ENCODE measurements at places on chromosomes 13 and 19.

DNA sequence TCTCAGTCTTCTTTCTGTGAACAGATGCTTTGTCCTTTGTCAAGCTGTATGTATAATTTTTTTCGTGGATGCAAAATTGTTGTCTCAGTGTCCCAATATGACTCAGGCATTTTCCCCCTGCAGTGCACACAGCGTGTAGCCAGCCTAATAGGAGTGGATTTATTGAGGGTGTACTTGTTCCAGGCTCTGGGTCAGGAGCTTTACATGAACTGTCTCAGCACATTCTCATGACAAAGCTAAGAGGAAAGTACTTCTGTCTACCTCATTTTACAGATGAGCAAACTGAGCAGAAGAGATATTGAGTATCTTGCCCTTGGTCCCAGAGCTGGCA is 50.8 kb downstream of the STK24 start:
- DNase-seq, result no peak

DNA sequence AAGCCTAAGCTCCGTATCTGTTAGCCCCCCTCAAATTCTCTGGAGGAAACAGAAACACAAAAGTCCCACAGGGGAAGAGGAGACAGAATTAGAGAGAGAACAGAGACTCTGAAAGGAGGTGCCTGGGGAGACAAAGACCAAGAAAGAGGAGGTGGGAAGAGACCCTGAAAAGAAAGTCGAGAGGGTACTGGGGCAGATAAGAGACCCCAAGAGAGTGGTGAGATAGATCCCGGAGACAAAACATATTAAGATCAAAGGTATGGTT is 915 bp upstream of the GRWD1 start:
- peak; percentile 31 for DNase-seq

DNA sequence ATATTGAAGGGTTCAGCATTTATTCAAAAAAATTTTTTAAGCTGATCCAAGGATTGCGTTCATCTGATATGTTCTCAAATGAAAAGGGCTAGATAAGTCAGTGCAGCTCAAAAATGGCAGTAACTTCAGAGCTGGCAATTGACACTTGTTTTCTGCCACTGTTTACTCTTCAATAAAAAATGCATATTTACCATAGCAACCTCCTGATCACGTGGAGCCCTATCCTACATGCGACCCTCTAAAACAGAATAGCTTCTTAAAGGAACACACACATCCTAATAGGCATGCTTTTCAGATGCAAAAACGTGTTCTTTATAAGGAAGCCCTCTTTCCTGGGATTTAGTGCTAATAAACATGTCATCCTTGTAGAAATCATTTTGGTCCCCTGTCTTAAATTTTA is 150.2 kb downstream of the ZNF536 start:
- DNase-seq, result no peak

DNA sequence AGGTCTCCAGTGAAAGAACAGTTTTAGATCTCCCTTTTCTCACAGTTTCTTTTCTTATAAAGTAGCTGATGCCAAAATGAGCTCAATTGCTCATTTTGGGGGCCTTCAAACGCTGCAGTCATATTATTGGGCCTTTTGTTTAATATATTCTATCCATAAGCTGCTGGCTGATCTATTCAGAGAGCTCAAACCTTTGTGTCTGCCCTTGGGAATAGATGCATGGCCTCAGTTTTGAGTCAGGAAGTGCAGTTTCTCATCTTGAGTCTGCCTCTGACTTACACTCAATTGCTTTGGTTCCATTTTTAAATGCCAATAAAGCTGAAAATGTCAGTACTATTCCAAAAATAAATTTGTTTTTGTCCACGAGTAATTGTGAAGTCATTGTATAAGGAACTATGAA is 468.9 kb downstream of the KLF12 start:
- no peak for DNase-seq

GRCh38 chr13:102721800-102722231 is 27.0 kb upstream of the METTL21C start:
- DNase-seq, result no peak

DNA sequence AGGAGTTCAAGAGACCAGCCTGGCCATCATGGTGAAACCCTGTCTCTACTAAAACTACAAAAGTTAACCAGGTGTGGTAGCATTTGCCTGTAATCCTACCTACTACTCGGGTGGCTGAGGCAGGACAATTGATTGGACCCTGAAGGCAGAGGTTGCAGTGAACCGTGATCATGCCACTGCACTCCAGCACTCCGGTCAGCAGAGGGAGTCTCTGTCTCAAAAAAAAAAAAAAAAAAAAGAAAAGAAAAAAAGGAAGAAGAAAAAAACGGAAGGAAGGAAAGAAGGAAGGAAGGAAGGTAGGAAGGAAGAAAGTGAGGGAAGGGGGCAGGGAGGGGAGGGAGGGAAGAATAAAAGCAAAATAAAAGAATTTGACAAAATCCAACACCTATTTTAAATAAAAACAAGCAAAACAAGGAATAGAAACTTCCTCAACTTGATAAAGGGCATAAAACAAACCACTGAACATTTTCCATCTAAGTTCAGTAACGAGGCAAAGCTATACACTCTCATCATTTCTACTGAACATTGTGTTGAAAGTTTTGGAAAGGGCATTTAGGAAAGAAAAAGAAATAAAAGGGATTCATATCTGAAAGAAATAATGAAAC is 411.6 kb upstream of the SLITRK5 start:
- DNase-seq, result no peak

GRCh38 chr19:8212212-8212611 is 3.0 kb downstream of the CERS4 start:
- peak; percentile 23 for DNase-seq

- DNase-seq, result no peak
Measured at GRCh38 chr13:60608954-60609353, 211.9 kb downstream of the TDRD3 start.

DNA sequence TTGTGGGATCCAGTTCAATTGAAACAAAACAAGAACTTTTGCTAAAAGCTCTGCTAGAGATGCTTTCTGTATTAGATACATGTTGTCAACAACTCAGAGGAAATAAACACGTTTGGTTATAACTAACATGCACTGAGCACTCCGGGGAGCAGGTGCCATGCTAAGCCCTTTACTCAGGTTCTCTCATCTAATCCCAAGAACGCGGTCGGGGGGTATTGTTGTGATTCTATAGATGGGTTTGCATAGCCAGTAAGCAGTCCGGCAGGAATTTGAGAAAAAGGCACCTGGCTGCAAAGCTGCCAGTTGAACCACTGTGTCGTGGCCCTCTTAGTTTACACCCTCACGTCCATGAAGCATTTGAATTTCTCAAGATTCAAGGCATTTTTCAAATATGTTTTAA is 24.3 kb upstream of the SPACA7 start:
- no peak for DNase-seq

GRCh38 chr13:33426131-33426530 is 140.6 kb upstream of the STARD13 start:
- no peak for DNase-seq

DNA sequence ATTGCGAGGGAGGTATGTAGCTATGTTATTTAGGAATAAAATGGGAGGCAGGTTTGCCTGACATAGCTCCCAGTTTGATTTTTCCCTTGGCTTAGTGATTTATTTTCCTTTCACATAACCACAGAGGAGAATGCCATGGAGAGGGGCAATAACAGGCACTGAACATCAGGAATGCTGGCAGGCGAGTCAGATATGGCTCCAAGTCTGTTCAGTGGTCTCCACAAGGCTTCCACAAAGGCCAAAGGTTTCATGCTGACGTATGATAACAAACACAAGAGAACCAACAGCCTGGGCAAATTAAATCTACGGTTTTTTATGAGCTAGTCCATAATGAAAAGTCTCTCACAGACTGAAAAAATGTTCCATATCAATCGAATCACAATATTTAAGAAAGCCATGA is 66.7 kb downstream of the SUCLA2 start:
- DNase-seq, result no peak

- no peak for DNase-seq
Measured at GRCh38 chr13:32063619-32064233, 32.2 kb downstream of the FRY start.

DNA sequence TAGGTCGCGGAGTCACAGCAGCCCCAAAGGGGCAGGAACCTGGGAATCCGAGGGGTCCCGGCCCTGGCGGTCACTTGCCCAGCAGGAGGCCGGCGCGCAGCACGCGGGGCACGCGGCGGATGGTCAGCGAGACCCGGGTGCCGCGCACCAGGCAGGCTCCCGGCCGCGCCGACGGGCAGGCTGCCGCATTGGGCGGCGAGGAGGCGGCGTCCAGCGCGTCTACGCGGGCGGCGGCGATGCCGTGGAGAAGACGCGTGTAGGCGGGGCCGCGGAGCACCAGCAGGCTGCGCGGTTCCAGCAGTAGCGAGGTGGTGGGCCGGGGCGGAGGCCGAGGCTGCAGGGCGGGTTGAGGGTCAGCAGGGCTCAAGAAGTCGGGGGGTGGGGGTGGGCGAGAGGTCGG is 607 bp upstream of the SYNE4 start:
- no peak for DNase-seq

DNA sequence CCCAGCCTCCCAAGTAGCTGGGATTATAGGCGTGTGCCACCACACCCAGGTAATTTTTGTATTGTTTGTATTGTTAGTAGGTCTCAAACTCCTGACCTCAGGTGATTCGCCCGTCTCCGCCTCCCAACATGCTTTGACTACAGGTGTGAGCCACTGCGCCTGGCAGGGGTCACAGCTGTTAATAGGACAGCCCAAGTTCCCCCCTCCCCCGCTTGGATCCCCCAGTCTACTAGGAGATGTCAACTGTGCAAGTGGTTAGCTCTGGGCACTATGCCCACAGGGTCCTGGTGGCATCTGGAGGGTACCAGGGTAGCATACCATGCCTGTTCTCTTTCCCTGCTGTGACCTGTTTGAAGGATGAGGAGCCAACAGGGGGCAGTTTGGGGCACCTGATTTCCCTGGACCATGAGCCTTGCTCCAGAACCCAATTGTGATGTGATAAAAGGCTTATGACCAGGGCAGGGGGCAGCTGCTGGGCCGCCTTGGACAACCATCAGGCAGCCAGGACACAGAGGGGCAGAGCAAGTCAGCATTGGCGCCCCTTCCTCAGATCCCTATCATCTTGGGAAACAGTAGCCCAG is at the start of gene TSPAN16:
Gene TSPAN16 (plus strand): TSS at position 496 of the 581 bp plus-strand sequence. CDS start 138 bp downstream, outside the sequence.
- DNase-seq, result peak; percentile 44

- DNase-seq, result no peak
Measured at GRCh38 chr13:101346942-101347728, 69.2 kb downstream of the NALCN start.

DNA sequence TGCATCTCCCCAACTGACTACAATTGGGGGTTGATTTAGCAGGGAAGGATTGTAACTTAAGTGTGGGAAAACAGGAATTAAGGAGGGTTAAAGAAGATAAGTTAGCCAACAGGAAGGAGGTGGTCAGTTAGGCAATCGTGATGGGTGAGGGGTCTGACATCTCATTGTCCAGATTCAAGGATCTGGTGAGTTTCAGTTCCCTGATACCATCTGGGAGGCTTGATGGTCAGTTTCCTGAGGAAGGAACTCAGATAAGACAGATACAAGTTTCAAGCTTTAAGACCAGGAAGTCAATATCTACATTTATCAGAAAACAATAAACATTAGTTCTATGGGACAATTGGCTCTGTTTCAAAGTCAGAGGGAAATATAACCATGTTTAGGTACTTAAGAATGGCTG is 601.8 kb downstream of the SLITRK6 start:
- DNase-seq, result no peak

DNA sequence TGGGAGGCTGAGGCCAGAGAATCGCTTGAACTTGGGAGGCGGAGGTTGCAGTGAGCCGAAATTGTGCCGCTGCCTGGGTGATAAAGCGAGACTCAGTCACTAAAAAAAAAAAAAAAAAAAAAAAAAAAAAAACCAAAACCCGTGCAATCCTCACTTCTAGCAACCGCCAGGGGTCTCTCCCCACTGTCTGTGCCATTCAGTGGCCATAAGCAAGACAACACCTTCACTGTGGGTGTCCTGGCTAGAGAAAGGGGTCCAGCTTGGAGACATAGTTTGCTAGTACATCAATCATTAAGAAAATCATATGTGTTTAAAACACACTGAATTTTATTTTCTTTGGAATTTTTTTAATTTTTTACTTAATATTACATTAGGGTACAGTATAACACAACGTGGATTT is 68.2 kb downstream of the RASL11A start:
- DNase-seq, result no peak

DNA sequence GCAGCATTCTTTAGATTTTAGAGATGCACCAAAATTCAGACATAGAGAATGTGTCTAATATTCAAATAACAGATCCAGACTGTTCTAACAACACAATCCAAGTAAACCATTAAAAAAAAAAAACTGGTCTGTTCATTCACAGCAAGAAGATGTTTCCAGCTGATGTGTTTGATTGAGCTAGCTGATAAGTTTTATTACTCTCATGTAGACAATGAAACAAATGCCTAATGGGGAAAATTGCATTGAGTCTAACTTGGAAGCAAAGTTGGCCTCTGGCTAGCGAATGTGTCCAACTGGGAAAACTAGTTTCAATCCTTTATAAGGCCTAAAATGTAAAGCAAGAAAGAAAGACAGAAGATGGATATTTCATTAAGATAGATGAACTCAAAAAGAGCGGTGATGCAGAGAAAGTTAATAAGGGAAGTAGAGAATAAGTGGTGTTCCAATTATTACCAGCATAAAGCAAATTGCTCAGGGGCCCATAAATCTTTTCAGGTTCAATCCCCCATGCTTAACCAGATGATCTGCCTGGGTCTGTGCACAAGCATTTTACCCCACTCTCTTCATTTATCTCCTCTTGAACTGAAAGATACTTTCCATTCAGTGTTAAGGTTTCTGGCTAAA is 54.2 kb downstream of the PCDH9 start:
- no peak for DNase-seq

DNA sequence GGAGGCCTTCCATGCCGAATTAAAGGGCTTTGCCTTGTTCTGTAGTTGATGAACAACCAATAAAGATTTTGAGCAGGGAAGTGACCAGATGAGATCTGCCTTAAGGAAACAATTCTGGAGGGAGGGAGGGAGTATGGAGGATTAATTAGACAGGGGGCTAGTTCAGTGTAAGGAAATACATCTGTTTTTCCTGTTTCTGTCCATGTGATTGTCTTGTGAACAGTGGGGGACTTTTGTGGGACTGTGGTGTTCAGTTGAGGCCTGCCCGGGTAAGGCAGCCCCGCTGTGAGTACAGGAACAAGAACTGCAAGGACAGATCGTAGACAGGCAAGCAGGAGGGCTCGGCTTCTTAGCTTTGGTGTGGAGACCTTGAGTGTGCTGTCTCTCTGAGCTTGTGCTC is 59.0 kb downstream of the DGKH start:
- no peak for DNase-seq

GRCh38 chr13:111404746-111405145 is 84.3 kb downstream of the TEX29 start:
- DNase-seq, result no peak

DNA sequence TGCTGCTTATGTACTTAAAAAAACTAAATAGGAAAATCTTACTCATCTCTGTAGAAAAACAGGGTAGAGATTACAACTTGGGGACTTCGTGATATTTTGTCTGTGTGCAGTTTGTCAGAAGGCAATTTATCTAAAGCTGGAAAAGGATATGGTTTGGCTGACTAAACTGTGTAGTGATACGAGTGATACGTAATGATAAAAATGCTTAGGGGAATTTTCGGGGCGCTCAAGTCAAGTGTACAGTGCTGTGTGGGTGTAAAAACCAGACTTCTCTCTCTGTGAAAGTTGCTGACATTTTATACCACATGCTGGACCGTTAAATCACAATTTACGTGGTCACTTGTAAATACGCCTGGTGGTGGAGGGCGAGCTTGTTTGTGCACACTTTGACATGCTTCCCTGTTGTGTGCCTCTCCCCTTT is 221.7 kb downstream of the KCNRG start:
- no peak for DNase-seq

- peak; percentile 28 for DNase-seq
Measured at GRCh38 chr13:84917252-84917878, 881.9 kb downstream of the SLITRK6 start.

GRCh38 chr19:23321953-23322549 is 71.9 kb upstream of the ZNF724 start:
- DNase-seq, result no peak
